ENCODE measurements at places on chromosomes 11 and 22. TPM values are rescaled to one million over a fixed set of nuclear protein-coding genes. Genes with fewer than 3 reads are reported as not detected.
A peak's percentile ranks its signal among the peaks of the same experiment; 100 is the strongest.

- peak overlapping the region; percentile 67 for H3K27ac ChIP-seq
- H3K27me3 ChIP-seq = no peaks in the 10 kb centered on the region
- H3K36me3 ChIP-seq = peaks cover 2% of the 10 kb centered on the region
- peaks cover 29% of the 10 kb centered on the region for H3K4me1 ChIP-seq
- no peak for DNase-seq
- H3K4me3 ChIP-seq = peak overlapping the region; percentile 7
These were observed 35.0 kb downstream of the KCNJ1 start for GRCh38 chr11:128832121-128832497.

Gene APLP2
- total RNA-seq = 33.5 TPM

GRCh38 chr11:30365793-30366517 lies 43.1 kb downstream of the ARL14EP start:
- no peak overlapping the region for H3K27ac ChIP-seq
- no peaks in the 10 kb centered on the region for H3K4me1 ChIP-seq
- H3K36me3 ChIP-seq = no peaks in the 10 kb centered on the region

DNA sequence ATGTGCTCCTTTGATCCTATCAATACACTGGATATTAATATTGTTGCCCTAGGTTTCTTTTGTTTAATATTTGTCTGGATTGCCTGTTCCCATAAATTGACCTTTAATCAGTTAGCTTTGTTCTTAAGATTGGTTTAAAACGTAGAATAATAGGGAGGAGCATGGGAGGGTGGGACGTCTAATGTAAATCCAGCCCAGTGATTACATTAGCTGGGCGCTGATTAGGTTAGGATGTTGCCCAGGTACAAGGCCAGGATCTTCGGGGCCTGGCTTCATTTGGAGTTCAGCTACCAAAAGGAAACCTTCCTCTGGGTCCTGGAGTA lies at the start of gene SRSF8:
TSS of gene SRSF8 (plus strand) at position 204 of the 323 bp plus-strand sequence. CDS start 308 bp downstream, outside the sequence.
- peaks cover 16% of the 10 kb centered on the region for H3K27me3 ChIP-seq
- peaks cover 13% of the 10 kb centered on the region for H3K36me3 ChIP-seq
- no peak for DNase-seq
- peak within 1 kb of the TSS; percentile 92 for H3K4me3 ChIP-seq
- peak within 1 kb of the TSS; percentile 93 for H3K27ac ChIP-seq
